ENCODE measurements at places on chromosomes 7 and 10. TPM values are rescaled to one million over a fixed set of nuclear protein-coding genes. Genes with fewer than 3 reads are reported as not detected.

GRCh38 chr7:77426521-77427051 lies 10.4 kb upstream of the GSAP start:
- DNase-seq, result no peak

DNA sequence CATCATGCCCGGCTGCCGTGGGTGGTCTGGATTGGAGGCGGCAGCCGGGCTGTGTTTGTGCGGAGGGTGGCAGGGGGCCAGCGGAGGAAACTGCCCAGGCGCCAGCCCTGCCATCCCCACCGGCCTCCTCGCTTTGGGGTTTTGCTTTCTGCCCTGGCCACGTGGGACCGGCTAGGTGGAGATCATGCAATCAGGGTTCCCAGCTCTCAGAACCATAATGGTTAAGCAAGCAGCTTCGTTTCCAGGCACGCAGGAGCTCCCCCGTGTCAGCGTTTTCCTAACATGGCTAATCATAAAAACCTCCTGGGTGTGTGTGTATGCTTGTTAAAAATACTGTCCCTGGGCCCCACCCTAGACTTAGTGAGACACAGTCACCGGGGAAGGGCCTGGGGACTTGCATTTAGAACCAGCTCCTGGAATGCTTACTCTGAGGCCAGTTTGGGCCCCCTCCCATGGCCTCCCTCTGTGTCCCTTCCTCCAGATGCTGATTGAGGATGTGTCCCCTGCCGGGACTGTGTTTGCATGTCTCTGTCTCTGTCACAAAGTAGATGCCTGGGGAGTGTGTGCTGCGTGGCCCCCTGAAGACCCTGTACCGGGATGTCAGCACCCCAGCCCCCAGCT lies 119.3 kb downstream of the CUX1 start:
- no peak for DNase-seq

DNA sequence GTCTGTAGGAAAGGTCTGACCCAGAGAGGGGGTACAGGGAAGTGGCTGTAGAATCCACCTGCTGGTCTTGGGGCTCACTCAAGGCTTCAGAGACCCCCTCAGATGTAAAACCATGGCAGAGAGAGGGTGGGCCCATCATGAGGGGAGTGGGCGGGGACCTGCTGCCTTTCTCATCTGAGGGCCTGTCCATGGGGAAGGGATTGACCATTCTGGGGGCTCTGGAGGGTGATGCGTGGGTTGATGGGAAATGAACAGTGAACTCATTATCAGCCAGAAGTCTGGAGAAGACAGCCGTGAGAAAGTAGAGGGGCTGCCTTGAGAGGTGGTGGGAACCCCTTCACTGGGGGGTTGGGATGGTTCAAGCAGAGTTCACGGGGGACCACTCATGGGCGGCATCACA lies 66.8 kb downstream of the MINDY4 start:
- DNase-seq, result no peak

DNA sequence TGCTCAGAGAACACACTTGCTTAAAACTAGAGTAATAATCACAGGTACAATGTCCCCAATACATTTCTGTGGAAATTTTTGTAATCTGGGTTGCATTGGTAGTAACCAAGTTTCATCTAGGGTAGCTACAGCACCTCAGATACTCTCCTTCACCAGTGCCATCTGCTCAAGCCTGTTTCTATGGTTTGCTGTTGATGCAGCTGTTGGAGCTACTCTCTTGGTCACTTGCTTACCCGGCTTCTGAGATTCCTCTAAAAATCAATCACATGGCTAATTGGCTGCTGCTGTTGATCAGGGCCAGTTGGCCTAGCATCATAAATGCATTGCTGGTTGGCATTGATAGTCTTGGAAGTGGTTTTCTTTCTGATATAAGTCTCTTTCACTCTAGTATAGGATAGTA lies 220.8 kb downstream of the BICC1 start:
- DNase-seq, result no peak

DNA sequence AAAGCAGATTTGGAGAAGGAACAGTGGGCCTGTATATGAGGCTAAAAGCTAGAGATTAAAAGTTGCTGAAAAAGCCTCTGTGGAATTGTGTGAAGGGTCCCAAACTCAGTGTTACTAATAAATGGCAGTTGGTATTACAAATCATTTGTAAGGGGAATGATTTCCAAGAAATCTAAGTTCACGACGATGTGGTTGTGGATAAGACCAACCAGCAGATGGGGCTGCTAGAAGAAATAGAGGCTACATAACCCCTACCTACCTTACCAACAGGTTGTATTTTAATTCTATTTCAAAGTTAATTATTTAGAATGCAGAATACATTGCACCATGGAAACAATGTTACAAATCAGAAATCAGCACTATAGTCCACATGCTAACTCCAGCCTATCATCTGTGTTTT lies 377.1 kb downstream of the HPSE2 start:
- DNase-seq, result no peak

DNA sequence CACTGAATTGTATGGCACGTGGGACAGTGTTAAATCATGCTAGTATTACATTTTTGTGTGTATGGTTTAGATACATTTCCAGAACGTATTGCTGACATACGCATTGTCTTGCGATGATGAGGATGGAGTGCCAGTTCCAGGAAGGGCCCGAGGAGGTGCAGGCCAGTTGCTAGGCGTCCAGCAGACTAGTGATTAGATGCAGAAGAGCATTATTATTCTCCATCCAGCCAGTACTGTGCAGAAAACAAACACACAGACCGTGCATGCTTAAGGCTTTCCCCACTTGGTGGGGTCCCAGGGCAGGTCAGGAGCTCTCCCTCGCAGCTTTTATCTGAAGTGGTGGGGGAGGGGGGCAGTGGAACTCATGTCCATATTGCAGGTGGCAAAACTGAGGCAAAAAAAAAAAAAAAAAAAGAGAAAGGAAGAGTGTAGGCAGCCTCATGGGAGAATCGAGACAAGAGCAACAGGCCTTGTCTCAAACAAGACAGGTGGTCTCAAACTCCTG lies 189.2 kb downstream of the CAMK1D start:
- DNase-seq, result no peak

DNA sequence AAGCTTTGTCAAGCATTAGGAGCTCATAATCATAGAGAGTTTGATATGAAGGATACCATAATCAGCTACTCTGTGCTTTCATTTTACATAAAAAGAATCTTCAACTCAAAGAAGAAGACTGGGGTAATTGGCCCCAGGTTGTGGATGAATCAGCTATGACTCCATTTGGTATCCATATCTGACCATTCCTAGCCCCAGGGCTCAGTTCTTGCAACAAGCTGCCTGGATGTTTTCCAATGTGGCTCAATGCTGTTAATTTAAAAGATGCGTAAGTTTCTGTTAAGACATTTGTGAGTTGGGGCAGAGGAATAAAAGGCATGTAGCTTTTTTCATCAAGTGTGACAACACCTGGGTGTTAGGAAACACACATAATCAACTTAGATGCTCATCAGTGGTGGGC lies 951.1 kb downstream of the NRG3 start:
- no peak for DNase-seq

- DNase-seq, result no peak
These were observed 43.8 kb downstream of the ADAMTS14 start for GRCh38 chr10:70715853-70716795.

DNA sequence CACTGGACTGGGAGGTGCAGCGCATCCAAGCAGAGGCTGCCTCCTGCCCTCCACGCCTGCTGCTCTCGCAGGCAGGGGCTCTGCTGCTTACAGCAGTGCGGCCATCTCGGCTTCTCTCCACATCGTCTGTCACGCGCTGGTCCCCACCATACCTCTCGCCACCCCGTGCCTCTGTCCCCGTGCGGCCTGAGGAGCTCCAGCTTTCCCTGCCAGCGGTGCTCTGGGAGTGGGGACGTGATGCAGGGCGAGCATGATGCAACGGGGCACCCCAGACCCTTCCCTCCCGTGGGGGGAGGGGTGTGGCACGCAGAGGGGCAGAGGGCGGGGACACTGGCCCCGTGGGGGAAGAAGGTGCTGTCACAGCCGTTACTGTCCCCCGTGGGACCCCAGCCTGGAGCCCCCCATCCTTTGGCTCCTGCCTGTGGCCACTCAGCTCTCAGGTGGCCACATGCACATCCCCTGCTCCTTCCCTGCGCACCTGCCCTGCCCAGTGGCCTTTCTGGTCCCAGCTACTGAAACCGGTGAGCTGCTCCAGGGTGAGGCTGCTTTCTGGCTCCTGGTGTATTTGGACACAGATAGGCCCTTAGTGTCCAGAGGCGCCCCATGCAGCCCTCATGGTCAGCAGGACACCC lies 9.0 kb downstream of the GET4 start:
- DNase-seq, result no peak

- DNase-seq, result no peak
These were observed 3.6 kb upstream of the MTPN start for GRCh38 chr7:135980665-135981180.

- no peak for DNase-seq
These were observed 61.0 kb downstream of the DOCK4 start for GRCh38 chr7:112145206-112145605.

DNA sequence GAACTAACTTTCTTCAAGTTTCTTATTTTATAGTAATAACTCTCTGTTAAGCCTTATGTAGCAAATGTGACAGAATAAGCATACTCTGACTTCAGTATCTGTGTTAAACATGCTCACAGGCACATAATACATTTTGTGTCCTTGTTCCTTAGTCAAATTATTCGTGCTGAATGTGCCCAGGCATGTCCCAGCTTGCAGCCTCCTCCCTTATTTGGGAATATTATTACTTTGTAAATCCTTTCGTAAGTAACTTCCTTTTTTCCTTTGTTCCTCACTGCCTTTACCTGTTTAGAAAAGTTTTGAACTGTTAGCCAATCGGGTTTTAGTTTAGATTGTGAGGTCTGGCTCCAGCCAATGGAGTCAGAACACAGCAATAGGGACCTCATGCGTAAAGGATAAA lies 46.9 kb downstream of the GALNT11 start:
- DNase-seq, result no peak

GRCh38 chr10:97333601-97334369 lies 744 bp downstream of the FRAT2 start:
- peak; percentile 30 for DNase-seq

- DNase-seq, result no peak
These were observed 30.0 kb upstream of the PRKAR1B start for GRCh38 chr7:756928-757560.

DNA sequence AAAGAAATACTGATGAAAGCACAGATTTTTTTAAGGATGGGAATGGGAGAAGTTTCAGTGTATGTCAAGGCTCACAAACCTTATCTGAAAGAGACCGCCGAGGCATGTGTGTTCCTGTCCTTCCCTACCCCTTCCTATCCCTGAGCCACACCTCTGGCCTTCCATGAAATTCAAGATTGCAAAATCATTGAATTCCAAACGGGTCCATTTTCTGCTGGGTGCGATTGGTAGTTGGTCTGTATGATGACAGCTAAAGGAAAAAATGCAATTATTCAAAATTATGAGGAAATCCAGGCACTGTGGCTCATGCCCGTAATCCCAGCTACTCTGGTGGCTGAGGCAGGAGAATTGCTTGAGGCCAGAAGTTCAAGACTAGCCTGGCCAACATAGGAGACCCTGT lies 170.1 kb downstream of the ARHGAP12 start:
- no peak for DNase-seq

GRCh38 chr7:131040467-131040932 lies 287.2 kb upstream of the MKLN1 start:
- DNase-seq, result no peak

GRCh38 chr10:131785121-131785460 lies 115.7 kb upstream of the PPP2R2D start:
- DNase-seq, result no peak

DNA sequence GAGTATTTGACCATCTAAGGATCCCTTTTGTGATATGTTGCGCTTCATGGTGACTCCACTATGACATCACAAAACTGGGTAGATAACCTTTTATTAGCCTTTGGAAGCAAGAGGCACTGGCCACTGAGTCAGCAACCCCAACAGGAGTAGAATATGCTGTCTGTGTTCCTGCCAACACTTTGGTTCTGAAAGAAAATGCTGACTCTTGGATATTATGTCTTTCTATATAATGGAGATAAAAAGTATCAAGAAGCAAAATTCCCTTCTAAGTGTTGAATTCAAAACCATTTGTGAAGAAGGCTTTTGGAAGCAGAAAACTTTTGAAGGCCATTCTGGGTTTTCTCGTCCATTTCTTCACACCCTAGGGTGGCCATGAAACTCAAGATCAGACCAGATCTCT lies 346.2 kb upstream of the LRGUK start:
- DNase-seq, result no peak

DNA sequence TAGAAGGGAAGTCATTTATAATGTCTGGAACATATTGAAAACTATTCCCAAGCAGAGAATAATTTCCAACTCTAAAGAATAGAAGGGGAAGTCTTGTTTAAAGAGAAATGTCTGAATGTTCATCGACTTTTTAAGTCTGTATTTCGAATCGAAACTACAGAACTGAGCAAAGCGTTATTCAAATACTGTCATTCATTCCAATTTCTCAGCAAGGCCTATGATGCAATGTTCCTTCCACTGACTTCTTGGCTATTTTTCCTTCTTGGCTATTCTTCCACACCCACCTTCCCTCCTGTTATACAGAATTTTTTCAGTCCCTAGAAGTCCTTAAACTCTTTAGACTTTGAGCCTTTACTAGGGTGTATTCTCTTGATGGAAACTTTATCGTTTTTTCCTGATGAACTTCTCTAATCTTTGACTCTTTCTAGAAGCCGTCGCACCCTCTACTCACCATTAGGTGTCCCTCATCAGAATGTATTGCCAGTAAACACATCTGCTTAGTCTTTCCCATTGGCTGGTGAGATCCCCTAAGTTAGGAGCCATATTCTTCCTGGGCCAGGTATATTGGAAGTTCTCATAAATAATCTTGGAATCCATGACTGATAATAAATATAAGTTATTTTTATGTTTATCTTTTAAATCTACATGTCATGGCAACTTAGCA lies 235.7 kb upstream of the CCDC6 start:
- no peak for DNase-seq

DNA sequence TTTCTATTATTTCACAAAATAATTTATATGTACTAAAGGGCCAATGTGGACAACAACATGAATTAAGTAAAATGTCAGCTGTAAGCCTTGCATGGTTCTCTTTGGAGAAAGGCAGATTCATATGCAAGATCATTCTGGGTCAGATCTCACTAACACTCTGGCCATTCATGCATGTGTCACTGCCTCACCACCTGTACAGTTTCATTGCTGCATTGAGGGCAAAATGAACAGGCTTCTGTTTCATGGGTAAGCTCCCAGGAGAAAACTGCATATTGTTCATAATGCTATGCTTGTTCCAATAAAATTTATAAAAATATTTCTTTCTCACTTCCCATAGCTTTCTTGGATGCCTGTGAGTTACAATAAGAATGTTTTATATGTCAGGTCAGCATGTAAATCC lies 275.2 kb downstream of the ZNF248 start:
- no peak for DNase-seq

GRCh38 chr7:80372415-80372814 lies 139.4 kb downstream of the GNAT3 start:
- no peak for DNase-seq

- DNase-seq, result no peak
These were observed 27.6 kb downstream of the CHCHD3 start for GRCh38 chr7:133054162-133054840.

MINDY3 gene
- total RNA-seq, result 37.5 TPM

TLX1 gene
- not detected for total RNA-seq

TYSND1 gene
- 5.1 TPM for total RNA-seq

TMEM176B gene
- total RNA-seq, result 9.4 TPM

HYAL4 gene
- total RNA-seq, result 8.2 TPM

PRPS1L1 gene
- not detected for total RNA-seq

ZFAND4 gene
- 6.4 TPM for total RNA-seq

LMOD2 gene
- total RNA-seq, result 290 TPM

SPDYE17 gene
- not detected for total RNA-seq

CTAGE15 gene
- total RNA-seq, result not detected

FAM25A gene
- not detected for total RNA-seq
